ENCODE measurements at places on chromosomes 1 and 21.

- no peak for DNase-seq
These were observed 6.9 kb downstream of the MX2 start for GRCh38 chr21:41368735-41369104.

DNA sequence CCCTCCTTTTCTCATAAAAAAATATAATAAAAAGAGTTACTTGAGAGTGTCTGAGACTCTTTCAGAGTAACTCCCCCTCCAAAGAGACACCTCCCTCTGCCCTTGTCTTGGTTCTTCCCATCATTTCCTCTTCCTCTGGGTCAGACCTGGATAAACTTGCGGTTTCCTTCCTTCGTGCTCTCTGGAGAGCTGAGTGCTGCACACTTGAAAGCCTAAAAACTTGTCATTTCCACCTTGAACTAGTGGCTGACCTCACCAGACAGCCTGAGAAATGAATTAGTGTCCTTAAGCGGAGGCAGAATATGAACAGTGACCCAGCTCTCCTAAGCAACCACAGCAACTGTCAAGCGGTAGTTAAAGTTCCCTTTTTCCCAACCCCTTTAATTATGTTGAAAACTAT lies 88.4 kb upstream of the PROX1 start:
- no peak for DNase-seq

- peak; percentile 17 for DNase-seq
These were observed 62.4 kb upstream of the STUM start for GRCh38 chr1:226486161-226486560.

- no peak for DNase-seq
These were observed 107.0 kb downstream of the PTPN14 start for GRCh38 chr1:214444182-214444939.

GRCh38 chr1:112961072-112961471 lies 5.1 kb upstream of the SLC16A1 start:
- no peak for DNase-seq

DNA sequence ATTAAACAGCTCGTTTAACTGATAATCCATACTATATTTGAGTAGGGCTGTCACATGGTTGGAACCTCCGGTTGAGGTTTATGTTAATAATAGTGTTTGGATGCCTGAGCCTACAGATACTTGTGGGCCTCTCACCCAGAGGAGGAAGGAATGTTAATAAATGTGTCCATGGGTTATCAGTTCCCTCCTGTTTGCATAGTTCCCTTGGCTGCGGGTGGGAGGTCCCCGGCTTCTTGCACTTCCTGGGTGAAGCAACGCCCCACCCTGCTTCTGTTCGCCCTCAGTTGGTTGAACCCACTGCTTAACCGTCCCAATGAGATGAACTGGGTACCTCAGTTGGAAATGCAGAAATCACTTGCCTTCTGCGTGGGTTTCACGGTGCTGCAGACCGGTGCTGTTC lies 23.6 kb upstream of the GBP1 start:
- no peak for DNase-seq

- no peak for DNase-seq
These were observed 25.2 kb upstream of the SPAG17 start for GRCh38 chr1:118210051-118210722.

DNA sequence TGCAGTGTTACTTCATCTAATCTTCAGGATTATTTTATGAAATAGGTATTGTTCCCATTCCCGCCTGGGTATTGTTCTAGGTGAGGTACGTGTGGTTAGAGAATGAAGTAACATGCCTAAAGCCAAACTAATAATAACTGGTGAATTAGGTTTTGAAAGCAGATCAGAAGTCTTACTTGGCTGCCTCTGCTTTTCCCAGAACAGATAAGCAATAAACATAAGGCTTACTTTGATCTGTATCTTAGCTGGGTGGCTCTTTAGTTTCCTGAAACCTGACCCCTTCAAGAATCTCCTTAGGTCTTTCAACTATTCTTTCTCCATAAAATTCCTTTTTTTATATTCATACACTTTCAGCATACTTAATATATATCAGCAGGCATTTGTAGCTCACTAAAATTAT lies 65.3 kb downstream of the VAV3 start:
- no peak for DNase-seq

DNA sequence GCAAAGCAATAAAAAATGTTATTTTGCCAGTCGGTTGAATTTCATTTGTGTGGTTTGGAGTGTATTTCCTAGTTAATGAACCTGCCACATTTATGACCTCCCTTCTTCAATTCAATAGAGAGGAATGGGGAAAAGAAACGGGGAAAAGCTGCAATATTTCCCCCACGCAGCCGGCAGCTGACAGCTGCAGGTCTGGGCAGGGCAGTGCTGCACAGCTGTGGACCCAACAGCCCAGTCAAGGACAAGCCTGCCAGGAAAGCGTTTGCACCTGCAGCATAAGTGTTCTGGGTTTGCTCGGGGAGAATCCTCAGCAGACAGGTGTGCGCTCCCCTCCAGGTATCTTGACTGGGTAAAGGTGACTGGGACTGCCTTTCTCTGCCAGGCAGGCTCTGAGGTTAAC lies 53.4 kb downstream of the FBXO2 start:
- DNase-seq: no peak

DNA sequence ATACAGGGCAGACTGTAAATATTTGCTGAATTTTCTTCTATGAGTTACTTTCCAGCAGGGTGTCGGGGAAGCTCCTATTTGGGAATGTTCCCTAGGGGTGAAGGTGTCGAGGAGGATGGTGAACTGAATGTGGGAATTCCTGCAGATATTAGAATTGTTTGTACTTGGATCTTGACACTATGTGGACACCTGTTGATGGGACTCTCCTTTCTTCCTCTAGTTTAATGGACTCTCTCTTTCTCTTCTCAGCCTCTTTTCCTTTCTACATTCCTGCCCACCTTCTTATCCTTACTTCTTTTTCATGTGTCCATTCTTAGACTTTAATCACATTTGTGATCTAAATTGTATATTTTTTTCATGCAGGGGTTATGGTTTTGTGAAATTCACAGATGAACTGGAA lies 14.0 kb downstream of the TRNAU1AP start:
- no peak for DNase-seq

DNA sequence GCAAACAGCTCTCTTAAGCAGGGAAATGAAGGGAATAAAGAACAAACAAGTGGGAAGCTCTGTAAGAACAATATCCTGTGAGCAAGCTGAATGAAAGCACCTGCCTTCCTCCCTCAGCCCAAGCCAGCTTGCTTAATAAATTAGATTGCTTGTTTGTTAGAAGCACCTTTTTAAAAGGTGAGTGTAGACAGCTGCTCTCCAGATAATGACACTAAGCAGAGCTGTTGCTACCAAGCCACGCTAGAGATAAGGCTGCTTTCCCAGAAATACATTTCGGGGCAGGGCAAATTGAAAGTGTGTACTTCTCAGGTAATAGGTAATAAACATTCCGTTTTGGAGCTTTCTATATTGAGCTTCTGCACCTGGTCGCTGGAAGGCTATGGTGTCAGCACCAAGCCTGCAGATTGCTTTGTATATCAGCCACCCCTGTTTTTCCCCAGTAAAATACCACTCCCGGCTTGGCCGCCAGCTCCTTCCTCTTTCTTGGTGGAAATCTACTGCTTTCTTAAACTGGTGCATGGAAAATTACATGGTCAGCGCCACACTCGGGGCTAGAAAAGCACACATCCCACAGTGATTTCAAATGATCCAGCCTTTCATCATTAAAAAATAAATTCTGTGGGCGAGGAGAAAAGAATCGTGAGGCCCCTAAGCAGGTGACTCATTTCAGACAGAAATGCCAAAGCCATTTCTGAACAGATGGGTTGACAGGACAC lies 151.3 kb downstream of the ETS2 start:
- no peak for DNase-seq

DNA sequence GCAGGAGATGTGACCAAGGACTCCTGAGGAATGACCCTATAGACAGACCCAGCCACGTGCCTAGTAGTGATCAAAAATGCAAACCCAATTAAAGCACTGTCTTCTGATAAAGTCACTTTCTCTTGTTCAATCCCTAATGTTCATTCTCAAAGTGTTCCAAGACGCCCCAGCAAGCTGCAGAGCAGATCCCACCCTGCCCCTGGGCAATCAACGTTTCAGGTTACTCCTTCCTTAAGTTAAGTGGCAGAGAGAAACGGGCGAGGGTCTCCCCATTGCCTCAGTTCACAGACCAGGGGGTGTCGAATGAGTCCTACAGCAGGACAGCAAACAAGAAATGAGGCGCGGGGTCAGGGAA lies 699 bp upstream of the RGS2 start:
- DNase-seq: no peak

DNA sequence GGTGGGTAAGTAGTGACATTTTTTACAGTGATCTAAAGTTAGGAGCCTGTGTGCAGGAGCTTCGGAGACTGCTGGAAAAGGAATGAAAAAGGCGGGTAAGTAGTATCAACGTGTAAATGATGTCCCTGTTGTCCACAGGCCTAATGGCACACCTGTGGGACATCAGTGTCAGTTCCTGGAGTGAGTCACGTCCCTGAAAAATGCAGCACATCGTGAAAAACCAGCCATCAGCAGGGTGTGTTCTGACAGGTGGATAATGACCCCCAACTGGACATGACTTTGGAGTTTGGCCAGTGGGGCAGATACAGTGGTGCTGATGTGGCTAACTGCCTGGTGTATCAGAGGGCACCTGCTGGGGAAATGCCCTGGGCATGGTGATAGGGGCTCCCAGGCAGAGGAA lies 12.0 kb upstream of the PRDM15 start:
- DNase-seq: no peak

DNA sequence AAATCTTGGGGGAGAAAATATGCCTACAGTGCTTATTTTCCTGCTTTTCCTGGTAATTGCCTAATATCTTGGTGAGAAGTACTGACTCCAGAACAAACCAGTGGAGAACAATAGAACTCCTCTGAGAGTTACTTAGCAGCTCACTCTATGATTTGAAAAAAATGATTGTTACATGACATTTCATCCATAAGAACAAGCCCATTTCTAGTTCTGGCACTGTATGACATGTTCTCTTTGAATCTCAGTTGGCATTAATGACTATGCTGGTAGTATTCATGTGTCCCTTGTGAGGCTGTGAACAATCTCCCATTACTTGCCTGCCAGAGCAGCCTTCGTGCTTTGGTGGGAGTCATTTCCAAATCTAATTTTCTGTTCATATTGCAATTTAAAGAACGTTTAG lies 58.0 kb downstream of the CLIC4 start:
- DNase-seq: no peak

GRCh38 chr21:44890338-44890931 lies 16.9 kb upstream of the PTTG1IP start:
- DNase-seq: no peak

DNA sequence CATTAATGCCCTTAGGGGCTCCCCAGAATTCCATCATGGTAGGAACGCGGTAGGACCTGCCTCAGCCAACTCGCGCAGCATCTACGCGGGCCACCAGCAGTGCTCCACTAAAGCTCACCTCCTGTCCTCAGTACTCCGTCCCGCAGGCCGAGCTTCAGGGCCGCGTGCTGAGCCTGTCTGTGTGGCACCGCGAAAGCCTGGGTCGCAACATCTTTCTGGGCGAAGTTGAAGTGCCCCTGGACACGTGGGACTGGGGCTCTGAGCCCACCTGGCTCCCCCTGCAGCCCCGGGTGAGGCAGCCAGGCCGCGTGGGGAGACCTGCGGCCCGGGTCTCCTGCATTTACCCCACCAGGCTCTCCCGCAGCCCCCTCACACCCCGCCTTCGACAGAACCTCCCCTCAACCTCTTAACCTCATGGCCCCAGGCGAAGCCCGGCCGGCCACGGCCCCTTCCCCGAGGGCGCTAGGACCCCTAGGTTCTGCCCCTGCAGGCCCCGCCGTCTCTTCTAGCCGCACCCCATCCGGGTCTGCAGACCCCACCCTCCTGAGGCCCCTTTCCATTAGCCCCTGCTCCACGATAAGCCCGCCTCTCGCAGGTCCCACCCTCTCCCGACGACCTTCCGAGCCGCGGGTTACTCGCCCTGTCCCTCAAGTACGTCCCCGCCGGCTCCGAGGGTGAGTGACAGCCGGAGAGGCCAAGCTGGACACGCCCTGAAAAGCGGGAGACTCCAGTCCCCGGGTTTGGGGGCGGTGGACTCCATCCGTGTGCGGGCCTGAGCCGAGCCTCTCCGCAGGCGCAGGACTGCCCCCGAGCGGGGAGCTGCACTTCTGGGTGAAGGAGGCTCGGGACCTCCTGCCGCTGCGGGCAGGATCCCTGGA lies 9.1 kb downstream of the SYTL1 start:
- DNase-seq: no peak

- DNase-seq: no peak
These were observed 50.2 kb upstream of the LRP8 start for GRCh38 chr1:53378061-53378460.

- no peak for DNase-seq
These were observed 732 bp downstream of the SFN start for GRCh38 chr1:26863685-26864077.

GRCh38 chr1:240928265-240928664 lies 316.3 kb upstream of the GREM2 start:
- no peak for DNase-seq

Measured in CD4-positive, alpha-beta T cell treated with Interleukin-21 for 1 hour (primary cell).